Stimulated activated CD4-positive, alpha-beta T cell treated with anti-CD3 and anti-CD28 coated beads, TNF-alpha, amount 100 ng/mL, for 4 hours (primary cell): ENCODE measurements at places on chromosomes 6 and 20.

- no peak for DNase-seq
Measured at GRCh38 chr20:12659942-12660341, 348.8 kb upstream of the SPTLC3 start.

DNA sequence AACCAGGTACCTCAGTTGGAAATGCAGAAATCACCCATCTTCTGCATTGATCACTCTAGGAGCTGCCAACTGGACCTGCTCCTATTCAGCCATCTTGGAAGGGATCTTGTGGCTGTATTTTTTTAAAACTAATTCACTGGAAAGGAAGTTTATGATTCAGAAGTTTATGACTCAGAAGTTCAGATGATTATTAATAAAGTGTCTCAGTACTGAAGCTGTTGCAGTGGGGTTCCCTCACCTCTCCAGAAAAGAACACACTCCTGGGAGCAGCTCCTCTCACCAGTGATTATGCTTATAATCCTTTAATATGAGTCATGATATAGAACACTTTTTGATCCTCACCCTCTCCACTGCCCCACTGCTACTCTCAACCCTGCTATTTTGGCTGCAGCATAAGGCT is 291.2 kb upstream of the HS3ST5 start:
- DNase-seq = no peak

GRCh38 chr6:3052481-3053230 is 15.6 kb upstream of the RIPK1 start:
- DNase-seq = no peak

GRCh38 chr6:14696367-14696766 is 549.5 kb upstream of the JARID2 start:
- no peak for DNase-seq
